Urinary bladder (tissue), 4 donors: ENCODE measurements at places on chromosomes 11 and 22. TPM values are rescaled to one million over a fixed set of nuclear protein-coding genes. Genes with fewer than 3 reads are reported as not detected.

The HBE1 gene
- total RNA-seq: 3.0 TPM

The AIFM3 gene
- total RNA-seq: 0.53 TPM

The CYTH4 gene
- total RNA-seq: 10.8 TPM

The MRPL49 gene
- total RNA-seq: 26.8 TPM

The TMEM126A gene
- total RNA-seq: 29.3 TPM

The PKNOX2 gene
- total RNA-seq: 6.5 TPM

The PANX2 gene
- total RNA-seq: 0.63 TPM

The SLC5A12 gene
- 0.37 TPM for total RNA-seq

DNA sequence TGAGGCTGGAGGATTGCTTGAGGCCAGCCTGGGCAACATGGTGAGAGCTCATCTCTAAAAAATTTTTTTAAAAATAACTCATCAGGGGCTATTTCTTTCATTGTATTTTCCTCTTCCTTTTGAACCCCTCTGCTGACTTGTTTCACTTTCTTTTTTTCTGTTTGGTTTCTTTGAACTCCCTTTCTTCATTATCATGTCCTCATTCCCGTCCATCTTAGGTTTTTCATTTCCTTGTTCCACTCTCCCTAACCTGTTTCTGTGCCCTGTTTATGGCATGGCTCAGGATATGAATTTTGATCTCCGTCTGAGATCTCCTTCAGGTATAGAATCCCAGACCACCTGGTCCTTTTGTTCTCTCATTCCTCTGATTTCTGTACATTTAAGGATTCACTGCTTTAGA lies 12.5 kb downstream of the MARK2 start:
- no peak for DNase-seq

DNA sequence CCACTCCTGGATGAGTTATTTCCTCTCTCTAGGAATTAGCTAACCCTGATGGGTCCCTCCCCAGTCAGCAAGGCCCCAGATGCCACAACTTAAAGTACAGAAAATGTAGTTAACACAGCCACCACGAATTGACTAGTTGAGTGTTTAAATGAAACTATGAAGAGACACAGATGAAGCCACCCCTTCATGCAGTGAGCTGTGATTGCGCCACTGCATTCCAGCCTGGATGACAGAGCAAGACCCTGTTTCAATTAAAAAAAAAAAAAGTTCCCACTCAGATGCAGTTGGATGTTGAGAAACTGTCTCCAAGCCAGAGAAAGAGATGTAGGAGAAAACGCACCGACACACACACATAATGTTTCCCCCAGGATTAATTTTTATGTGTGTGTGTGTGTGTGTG lies 53.3 kb downstream of the SCN3B start:
- no peak for DNase-seq

GRCh38 chr11:93020248-93021046 lies 51.0 kb downstream of the MTNR1B start:
- DNase-seq: peak; percentile 36

- no peak for DNase-seq
Observed at GRCh38 chr11:71184421-71185210, 67.8 kb downstream of the SHANK2 start.

GRCh38 chr11:23564370-23564769 lies 704.1 kb upstream of the CCDC179 start:
- no peak for DNase-seq

- DNase-seq: no peak
Observed at GRCh38 chr11:93783765-93784144, 327 bp upstream of the MED17 start.

- DNase-seq: no peak
Observed at GRCh38 chr11:5712507-5712906, 22.9 kb downstream of the TRIM22 start.

- no peak for DNase-seq
Observed at GRCh38 chr22:36369922-36370791, 17.6 kb downstream of the MYH9 start.

- no peak for DNase-seq
Observed at GRCh38 chr22:39932918-39933649, 27.1 kb upstream of the TMA7B start.

- no peak for DNase-seq
Observed at GRCh38 chr11:17781221-17781620, 46.6 kb downstream of the KCNC1 start.

- DNase-seq: no peak
Observed at GRCh38 chr11:2694495-2694894, 5.3 kb downstream of the KCNQ1OT1 start.

DNA sequence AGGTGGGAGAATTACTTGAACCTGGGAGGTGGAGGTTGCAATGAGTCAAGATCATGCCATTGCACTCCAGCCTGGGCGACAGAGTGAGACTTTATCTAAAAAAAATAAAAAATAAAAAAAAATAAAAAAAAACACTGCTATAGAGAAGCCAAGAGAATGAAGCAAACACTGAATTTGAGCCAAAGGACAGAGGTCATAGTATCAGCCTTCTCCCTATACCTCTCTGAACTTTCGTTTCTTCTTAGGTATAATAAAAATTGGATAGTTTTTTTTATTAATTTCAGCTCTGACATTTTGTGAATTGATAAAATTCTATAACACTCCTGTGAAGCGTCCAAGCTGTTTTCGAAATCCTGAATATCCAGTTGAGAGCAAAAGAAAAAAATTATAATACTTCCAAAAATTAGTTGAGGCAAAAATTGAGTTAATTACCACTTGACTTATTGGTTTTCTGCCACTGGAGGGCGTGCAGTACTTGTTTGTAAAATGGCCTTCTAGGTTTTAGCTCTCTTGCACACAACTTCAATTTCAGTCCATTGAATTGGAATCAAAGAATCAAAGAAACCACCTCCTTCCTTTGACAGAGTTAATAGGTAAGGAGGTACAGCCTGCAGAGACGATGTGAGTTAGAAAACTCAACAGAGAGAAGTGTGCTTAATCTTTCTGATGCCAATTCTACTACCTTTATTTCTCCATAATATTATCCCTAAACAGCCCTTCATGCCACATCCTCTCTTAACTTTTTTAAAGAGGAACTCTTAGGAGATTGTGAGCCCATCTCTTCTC lies 143.2 kb downstream of the BBOX1 start:
- DNase-seq: peak; percentile 46

DNA sequence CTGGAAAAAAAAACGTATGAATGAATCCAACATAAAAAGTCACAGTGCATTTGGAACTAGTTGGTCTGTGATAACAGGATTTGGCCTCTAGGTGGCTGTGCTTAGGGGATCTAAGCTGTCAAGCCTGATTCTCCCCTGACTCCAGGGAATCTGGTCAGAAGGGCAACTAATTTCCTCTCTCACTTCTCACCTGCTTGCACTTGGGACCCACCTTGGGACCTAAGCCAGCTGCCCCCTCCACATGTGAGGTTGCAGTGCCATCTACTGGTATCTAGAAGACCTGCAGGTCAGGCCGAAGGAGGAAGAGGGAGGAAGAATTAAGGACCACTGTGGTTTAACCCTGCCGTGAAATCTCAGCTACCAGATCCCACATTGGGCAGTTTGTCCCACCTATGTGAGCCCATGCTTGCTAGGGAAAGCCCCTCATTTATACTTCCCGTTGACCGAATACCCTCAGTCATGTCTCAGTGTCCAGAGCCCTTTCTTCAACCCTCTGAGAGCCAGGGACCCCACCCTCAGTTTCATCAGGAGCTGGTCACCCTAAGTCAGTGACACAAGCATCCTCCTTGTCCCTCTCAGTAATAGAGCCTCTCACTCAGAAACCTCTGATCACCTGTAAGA lies 33.2 kb upstream of the CAVIN3 start:
- DNase-seq: peak; percentile 11

DNA sequence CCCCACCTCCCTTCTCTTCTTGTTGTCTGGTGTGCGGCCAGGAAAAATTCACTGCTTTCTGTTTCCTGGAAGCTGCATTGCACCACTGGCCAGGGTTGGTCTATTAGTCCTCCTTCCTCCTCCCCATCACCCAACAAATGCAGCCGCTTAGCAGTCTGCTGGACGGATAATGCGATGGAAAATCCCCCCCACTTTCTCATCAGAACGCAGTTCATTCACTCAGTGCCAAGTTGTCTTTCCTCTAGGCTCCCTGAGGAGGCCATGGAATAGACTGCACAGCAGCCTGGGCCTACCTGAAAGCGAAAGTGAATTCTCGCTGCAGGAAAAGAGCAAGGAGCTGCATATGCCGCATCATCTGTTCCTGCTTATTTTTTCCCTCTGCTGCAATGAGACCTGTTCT lies 513.6 kb downstream of the METTL15 start:
- DNase-seq: no peak

DNA sequence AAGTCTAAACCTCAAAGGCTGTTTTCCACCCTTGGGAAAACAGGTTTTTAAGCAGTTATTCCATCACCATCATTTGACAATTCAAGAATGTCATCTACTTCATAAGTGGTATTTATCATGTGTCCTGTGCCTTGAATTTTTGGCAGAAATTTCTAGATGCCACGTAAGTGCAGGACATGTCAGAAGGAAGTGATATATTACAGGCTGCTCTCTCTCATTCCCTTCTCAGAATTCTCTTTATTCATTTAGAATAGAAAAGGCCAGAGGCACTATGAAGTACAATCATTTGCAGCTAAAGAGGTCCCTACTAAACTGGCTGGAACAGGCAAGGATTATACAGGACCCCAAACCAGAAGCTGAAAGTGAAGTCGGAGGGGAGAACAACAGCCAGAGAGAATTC lies 11.9 kb downstream of the RBFOX2 start:
- no peak for DNase-seq

DNA sequence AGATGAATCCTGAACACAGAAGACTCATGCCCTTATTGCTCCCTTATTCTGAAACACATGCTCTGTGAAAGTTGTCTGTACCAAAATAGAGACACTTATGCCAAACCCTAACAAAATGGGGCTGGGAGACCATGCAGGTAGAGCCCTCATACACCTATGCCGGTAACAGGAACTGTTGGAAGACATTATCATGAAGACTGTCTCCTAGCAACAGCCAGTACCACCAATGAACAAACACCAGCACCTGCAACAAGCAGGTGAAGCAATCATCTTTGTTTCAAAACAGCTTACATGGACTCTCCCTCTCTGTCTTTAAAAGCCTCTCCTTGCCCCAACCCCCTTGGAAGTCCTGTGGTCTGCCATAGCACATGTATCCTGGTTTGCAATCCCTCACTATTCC lies 17.2 kb downstream of the SLC5A4 start:
- DNase-seq: no peak

DNA sequence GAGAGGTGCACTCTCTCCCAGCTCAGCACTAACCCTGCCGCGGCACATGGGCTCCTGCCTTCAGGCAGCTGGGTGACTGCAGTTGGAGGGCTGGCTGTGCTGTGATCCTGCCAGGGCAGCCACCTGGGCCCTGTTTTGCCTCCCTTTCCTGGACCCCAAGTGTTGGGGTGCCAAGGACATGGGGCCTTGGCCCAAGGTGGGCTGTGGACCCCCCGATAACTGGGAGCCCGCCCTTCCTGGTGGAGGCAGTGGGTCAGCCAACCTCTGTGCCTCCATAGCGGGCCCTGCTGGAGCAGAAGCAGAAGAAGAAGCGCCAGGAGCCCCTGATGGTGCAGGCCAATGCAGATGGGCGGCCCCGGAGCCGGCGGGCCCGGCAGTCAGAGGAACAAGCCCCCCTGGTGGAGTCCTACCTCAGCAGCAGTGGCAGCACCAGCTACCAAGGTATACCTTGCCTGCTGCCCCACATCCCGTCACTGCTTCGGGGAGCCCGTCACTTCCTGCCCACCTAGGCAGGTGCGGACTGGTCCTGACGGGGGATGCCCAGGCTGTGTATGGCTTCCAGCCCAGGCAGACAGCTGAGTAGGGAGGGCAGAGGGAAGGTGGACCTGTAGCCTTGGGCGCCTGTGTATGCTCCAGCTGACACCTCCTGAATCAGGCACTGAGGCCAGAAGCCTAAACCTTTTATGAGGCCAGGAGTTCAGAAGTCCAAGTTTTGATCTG lies 8.9 kb downstream of the TUB start:
- no peak for DNase-seq

GRCh38 chr11:77999446-78000030 lies 5.1 kb upstream of the INTS4 start:
- DNase-seq: no peak

DNA sequence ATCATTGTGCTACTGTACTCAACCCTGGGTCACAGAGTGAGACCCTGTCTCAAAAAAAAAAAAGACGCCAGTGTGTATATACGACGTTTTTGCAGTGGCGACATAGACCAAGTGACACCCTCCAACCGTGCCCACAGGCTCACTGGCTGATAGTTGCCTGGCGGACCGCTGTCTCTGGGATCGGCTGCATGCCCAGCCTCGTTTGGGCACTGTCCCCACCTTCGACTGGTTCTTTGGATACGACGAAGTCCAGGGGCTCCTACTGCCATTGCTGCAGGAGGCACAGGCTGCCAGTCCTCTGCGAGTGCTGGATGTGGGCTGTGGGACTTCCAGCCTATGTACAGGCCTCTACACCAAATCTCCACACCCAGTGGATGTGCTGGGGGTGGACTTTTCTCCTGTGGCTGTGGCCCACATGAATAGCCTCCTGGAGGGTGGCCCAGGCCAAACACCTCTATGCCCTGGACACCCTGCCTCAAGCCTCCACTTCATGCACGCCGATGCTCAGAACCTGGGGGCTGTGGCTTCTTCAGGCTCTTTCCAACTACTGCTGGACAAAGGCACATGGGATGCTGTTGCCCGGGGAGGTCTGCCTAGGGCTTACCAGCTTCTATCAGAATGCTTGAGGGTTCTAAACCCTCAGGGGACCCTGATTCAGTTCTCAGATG lies 1.3 kb downstream of the CSKMT start:
- no peak for DNase-seq

- DNase-seq: no peak
Observed at GRCh38 chr11:116513278-116513823, 259.4 kb downstream of the BUD13 start.

DNA sequence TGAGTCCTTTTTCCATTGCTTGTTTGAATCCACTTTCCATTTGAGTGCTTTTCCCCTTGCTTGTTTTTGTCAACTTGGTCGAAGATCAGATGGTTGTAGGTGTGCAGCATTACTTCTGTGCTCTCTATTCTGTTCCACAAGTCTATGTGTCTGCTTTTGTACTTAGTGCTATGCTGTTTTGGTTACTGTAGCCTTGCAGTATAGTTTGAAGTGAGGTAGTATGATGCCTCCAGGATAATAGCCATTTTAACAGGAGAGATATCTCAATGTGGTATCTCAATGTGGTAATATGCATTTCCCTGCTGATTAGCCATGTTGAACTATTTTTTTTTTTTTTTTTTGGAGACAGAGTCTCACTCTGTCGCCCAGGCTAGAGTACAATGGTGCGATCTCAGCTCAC lies 16.7 kb downstream of the ACRV1 start:
- DNase-seq: no peak

- no peak for DNase-seq
Observed at GRCh38 chr11:133576351-133576750, 44.0 kb upstream of the OPCML start.
